ENCODE measurements at places on chromosomes 13 and 19.
A peak's percentile ranks its signal among the peaks of the same experiment; 100 is the strongest.

- no peak for DNase-seq
Measured at GRCh38 chr19:51227326-51227725, 2.4 kb downstream of the CD33 start.

- no peak for DNase-seq
Measured at GRCh38 chr19:6216236-6216995, 63.4 kb downstream of the MLLT1 start.

DNA sequence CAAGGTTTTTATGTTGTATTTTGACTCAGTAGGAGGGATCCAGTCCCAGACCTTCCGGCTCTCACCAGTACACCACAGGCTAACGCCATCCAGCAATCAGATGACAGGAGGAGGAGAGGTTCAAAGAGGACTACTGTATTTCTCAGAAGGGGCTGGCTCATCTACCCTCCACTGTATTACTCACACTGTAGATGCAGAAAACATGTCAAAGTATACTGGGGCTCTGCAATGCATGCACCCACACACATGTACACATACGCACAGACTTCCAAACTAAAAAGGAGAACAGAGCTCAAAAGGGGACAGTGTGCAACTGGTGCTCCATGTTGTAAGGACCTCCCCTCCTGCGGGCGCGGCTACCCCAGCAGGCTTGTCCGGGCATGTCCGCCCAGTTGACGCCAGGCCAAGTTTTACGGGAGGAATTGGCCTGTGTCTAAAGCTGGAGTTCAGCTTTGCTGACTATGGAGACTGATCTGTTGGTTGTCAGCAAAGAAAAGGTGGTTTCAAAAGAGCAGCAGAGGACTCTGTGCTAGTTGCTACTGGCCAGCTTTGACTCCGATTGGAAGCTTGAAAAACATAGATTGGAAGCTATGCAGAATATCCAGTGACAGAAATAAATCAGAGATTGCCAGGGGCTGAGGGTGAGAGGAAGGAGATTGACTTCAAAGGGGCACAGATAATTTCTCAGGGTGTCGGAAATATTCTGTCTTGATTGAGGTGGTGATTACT is 314.2 kb downstream of the DLEU7 start:
- DNase-seq, result no peak

DNA sequence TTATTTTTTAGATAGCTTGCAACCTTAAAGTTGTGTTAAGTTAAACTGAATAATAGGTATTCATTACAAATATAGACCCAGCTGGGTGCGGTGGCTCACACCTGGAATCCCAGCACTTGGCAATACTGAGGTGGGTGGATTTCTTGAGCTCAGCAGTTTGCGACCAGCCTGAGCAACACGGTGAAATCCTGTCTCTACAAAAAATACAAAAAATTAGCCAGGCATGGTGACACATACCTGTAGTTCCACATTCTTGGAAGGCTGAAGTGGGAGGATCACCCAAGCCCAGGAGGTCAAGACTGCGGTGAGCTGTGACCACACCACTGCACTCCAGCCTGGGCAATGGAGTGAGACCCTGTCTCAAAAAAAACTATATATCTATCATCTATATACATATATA is 386.5 kb downstream of the PCDH17 start:
- DNase-seq, result no peak

GRCh38 chr13:111123221-111123620 is 8.1 kb downstream of the ARHGEF7 start:
- DNase-seq, result no peak

- no peak for DNase-seq
Measured at GRCh38 chr13:20197361-20197834, 4.7 kb upstream of the GJB2 start.

- no peak for DNase-seq
Measured at GRCh38 chr13:106205871-106206270, 329.6 kb downstream of the EFNB2 start.

DNA sequence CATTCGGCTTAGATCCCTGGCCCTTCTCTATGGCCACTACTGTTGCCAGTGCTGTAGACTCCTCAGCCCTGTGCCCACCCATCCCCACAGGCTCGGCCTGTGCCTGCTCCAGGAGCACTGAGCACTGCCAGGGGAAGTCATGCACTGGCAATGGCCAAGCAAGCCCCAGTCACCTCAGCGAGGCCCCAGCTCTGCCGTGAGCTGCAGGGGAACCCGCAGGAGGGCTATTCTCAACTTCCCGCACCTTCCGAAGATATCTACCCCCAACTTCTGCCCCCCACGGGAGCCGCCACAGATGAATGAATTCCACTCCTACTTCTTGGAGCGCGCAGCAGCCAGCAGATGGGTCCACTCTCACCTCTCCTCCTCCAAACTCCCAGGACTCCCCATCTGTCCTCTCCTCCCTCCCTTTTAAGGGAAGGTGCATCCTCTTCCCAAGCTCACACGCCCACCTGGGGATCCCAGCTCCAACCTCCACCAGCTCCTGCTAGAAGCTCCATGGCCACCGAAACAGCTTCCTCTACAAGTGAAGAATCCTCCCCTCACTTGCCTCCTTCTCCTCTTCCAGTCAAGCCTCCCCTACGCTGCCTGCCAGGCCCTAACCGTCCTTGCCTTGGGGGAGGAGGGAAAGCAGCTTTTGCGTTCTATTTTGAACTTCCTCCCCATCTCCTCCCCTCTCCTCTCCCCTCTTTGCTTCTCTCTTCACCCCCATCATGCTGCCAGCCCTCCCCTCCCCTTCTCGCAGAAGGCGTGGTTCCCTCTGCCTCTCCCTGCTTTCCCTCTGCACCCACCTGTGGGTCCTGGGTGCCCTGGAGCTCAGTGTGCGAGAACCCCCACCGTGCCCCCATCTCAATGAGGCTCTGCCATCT is 52.2 kb downstream of the PEPD start:
- DNase-seq, result peak; percentile 10

GRCh38 chr13:98487016-98487415 is 89.9 kb downstream of the STK24 start:
- DNase-seq, result no peak

Data from activated CD8-positive, alpha-beta memory T cell treated with anti-CD3 and anti-CD28 coated beads, Interleukin-2, amount 50 U/mL, for 4 hours (primary cell).